Chondrocyte (in vitro differentiated cells): ENCODE measurements at places on chromosomes 2 and 18.

DNA sequence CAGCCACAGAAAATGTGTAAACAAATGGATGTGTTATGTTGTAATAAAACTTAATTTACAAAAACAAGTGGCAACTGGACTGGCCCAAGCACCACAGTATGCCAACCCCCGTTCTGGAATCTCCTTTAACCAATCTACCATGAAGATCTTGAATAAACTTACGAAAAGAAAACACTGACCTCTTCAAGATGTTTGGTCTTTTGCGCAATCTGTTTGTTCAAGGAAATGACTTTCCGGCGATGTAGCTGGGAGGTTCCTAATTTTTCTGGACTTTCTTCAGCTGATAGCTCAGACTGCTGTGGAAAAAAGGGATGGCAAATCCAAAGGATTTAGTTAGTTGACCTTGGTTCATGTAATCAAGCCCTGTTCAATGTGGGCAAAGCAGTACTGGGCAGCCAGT lies 55.7 kb downstream of the CCDC93 start:
- no peak for DNase-seq

GRCh38 chr2:168521053-168521741 lies 65.1 kb downstream of the CERS6 start:
- DNase-seq: no peak

DNA sequence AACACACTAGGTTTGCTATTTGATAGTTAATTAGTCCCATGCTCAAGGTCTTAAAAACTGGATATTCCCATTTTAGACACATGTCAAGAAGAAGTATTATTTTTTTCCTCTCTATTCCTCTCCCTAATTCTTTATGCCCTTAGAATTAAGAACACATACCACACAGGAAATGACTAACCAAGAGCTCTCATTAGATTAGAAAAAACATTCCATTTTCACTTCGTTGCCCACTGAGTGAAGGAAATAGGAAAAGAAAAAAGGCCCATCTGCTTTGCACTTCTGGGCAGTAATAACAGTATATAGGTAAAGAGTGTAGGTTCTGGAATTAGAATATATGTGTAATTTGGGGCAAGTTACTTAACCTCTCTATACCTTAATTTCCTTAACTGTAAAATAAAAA lies 26.9 kb downstream of the ACADL start:
- DNase-seq: no peak

GRCh38 chr2:206379886-206380285 lies 63.4 kb upstream of the ADAM23 start:
- no peak for DNase-seq

DNA sequence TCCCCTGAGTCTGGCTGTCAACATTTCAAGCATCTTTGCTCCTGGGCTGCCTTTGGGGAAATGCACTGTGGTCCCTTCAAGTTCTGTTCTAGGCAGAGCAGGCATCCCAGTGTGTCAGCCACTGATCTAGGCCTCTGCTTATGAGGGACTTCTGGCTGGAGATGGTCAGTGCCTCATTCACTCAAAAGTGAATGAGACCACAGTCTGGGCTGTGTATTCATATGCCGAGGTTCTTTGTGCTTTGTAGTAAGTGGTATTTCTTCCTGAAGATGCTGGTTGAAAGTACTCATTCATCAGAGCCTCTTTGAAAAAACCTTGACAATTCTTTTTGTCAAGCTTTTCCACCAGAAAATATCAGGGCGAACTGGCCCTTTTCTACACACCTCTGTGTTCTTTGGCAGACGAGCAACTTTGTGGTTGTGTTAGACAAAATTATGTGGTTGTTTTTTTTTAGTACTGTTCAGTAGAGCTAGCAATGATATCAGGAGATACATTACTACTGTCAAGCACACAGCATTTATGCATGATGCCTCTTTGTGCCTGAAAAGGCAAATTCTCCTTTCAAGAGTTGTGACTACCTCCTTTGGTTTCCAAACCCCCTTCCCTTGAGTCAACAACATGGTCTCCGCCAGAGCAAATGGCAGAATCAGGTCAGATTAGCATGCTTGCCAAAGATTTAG lies 510.9 kb upstream of the NRP2 start:
- DNase-seq: no peak
